Endothelial cell (in vitro differentiated cells): ENCODE measurements at places on chromosomes 5 and 9.
A peak's percentile ranks its signal among the peaks of the same experiment; 100 is the strongest.

GRCh38 chr5:112445626-112446350 is 26.7 kb upstream of the EPB41L4A start:
- no peak for DNase-seq

- no peak for DNase-seq
Observed at GRCh38 chr5:58924306-58924705, 341.4 kb downstream of the RAB3C start.

GRCh38 chr9:109182940-109183798 is 16.1 kb upstream of the FRRS1L start:
- peak; percentile 59 for DNase-seq

DNA sequence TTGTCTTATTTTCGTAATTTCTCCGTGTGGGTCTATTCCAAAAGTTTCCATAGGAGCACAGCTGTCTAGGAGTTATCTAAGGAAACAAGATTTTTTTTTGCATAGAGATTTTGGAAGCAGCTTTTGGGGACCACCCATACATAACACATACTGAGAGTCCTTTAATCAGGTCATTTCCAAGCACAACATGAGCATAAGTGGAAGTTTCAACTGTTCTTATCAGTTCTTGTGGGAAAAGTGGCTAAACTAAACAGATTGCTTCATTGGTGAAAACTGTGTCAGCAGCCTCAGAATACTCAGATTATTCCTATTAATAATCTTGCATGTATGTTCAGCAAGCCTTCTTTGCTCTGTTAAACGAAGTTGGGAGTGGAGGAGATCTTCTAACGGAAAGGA is 153.6 kb upstream of the TYRP1 start:
- no peak for DNase-seq

GRCh38 chr5:87354496-87354895 is 58.2 kb downstream of the CCNH start:
- DNase-seq: no peak

DNA sequence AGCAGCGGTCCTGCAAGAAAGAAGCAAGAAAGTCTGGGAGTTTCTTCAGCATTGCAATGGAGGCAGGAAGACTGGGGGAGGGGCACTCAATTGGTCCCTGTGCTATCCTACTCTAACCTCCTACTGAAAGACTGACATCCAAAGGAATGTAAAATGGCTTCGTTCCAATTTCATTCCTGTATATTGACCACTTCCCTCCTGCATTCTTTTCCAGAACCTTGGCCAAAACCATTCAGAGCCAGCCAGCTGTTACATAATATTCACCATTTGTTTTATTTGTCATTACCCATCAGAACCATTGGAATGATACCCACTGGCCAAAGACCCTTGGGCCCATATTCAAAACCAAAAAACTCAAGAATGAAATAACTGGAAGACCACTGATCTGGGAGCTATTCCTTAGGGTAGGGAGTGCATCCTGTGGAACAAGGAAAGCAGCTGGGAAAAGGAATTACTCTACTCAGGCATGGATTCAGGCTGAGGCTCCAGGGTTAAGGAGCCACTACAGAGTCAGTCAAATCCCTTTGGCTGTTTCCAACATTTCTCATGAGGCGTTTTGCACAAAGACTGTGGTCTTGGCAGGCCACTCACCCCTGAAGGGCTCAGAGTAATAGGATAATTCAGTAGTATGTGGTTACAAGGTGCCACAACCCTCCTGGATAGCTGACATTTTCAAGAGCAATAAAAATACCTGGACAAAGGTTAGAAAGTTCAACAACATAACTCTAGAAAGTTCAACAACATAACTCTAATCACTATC is 148.7 kb upstream of the SLC1A3 start:
- DNase-seq: no peak

- DNase-seq: no peak
Observed at GRCh38 chr9:90044710-90045151, 439.9 kb downstream of the GADD45G start.

DNA sequence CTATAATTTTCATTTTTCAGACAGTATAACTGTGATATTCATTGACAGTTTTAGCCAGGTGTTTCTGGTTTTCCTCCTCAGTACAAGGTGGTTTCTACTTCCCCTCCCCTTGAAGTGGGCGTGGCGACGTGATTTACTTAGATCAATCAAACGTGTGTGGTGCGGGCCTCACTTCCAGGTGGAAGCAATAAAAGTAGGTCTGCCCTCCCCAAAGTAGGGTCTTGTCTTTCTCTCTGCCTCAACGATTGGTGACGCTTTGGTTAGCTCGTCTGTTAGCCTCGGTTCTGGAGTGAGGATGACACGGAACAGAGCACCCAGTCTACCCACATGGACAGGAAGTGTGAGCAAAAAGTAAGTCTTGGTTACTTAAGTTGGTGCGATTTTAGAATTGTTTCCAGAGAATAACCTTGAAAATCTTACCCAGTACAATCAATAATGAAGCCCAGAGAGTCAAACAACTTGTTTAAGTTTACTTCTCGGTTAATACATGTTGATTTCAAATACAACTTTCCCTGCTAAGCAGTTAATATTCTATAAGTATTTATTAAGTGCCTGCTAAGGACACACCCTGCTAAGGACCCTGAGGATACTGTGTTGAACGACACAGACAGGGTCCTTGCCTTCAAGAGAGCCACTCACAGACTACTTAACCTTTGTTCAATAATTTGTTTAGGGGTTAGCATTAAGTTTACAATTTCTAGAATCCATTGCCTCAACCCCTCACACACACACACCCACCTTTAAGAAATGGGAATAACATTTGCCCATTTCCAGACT is 48.4 kb downstream of the COX7C start:
- DNase-seq: no peak

- no peak for DNase-seq
Observed at GRCh38 chr5:81290146-81290545, 11.2 kb upstream of the ZCCHC9 start.

DNA sequence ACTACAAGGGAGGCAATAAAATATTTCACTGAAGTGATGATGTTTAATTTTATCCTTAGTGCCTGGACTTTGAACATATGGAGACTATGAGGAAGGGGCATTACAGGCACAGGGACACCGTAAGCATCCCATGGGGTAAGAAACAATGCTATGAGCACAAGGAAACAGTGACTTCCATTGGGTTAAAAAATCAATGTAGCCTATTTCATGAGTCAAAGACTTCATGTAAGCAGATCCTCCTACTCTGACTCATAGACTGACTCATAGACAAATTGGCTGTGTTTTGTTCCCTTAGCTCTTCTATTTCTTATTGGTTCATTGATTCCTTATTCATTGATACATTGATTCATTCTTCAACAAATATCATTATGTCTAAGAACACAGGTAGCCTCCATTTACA is 351.0 kb downstream of the PRELID2 start:
- DNase-seq: no peak

DNA sequence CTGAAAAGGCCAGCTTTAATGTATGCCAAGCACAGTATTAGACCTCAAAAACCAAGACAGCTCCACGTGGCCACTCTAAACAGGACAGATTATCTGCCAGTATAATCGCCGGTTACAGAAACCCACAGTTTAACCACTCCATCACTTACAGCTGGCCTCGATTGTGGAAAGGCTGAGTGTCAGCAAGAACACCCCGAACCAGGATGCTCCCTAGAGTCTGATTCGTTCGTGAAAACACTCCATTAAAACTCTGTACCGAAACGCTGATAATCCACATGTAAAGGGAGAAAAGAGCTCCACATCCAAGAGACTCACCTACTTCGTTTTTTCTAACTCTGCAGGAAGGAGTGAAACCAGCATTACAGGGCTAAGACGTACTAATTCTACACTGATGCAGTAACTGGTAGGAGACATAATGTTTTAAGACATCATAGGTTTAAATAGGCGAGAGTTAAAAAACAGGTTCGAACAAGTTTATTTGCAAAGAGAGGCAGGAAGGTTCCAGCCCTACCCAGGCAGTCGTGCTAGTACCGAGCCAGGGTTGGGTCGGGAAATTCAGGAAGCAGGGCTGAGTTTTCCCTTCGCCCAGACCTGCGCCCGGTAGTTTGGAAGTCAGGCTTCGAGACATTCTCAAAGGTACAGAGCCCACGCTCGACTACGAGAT is 949 bp downstream of the SERINC5 start:
- DNase-seq: no peak

DNA sequence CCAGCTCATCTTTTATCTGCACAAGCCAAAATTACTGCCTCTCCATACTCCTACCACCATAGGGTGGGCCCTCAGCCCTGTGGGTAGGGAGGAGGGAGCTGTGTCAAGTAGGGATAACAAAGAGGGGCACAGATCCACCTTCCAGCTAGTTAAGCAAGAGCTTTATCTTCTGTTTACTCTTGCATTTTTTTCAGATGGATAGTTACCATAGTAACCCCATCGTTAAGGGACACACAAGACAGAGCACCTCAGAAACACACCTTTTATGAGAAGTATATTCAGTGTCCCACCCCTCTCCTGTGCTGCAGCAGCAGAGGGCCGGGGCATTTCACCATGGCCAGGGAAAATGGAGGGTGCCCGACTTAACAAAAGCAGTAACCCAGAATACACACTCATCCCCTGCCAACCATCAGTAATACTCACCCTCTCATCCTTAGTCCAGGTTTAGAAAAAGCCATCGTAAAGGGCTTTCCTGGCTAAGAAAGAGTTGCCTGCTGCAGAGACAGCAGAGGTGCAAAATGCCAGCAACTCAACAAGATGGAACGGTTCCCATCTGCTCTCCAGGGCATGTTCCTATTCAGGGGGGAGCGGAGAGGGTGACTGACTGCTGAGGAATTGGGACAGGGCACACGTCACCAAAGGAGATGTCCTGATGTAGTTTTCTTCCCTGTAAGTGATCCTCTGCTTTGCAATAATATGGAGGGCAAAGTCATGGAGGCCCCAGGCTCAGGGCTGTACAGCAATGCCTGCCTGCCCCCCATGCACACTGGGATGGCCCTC is 25.1 kb downstream of the MACROH2A1 start:
- no peak for DNase-seq

GRCh38 chr5:176436656-176437055 is 11.5 kb upstream of the FAF2 start:
- DNase-seq: no peak

DNA sequence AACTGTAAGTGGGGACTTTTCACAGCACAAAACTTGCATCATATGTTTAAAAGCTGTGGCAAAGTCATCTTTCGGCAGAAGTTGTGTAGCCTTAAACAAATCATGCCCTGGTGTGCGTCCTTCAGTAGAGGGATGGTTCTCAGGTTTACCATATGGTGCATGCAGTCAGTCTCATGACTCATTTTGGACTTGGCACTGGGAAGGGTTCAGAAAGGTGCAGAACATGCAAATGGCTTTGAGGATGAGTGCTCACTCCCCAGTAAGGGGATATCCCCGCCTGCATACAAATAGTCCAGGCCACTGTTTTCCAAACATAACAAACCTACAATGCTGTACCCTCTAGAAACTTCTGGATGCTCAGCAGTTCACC is 260.3 kb downstream of the NDUFS4 start:
- DNase-seq: no peak

GRCh38 chr9:136247947-136248637 is 2.5 kb upstream of the QSOX2 start:
- DNase-seq: no peak

DNA sequence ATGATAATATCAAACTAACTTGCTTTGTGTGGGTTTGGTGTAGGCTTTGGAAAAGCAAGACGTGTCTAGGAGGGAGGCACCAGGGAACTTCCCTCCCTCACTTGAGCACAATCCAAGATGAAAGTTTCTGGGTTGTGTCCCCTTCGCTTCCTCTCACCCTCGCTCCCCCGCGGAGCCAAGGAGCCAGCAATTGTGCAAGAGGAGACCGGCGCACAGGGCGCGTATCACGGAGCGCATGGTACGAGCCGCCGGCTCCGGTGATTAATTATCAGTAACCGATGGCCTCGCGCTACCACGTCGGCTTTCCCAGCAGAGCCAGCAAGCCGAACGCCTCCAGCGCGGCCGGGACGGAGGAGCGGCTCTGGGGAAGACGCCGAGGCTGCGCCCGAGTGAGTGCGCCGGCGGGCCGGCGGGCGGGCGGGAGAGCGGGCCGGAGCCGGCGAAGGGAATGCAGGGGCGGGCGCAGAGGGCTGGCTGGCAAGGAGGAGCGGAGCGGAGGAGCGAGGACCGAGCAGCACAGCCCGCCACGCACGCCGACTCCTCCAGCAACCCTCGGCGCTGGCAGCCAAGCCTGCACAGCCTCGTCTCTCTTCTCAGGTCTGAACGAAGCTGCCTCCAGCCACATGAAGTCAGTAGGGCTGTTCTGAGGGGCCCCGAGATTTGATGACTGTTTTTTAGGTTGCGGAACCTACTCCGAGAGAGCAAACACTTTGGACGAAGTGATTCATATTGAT is 143.6 kb downstream of the BNC2 start:
- DNase-seq: peak; percentile 82

GRCh38 chr5:989961-990530 is 18.6 kb upstream of the NKD2 start:
- peak; percentile 73 for DNase-seq

GRCh38 chr5:131096774-131097710 is 68.0 kb downstream of the HINT1 start:
- no peak for DNase-seq

DNA sequence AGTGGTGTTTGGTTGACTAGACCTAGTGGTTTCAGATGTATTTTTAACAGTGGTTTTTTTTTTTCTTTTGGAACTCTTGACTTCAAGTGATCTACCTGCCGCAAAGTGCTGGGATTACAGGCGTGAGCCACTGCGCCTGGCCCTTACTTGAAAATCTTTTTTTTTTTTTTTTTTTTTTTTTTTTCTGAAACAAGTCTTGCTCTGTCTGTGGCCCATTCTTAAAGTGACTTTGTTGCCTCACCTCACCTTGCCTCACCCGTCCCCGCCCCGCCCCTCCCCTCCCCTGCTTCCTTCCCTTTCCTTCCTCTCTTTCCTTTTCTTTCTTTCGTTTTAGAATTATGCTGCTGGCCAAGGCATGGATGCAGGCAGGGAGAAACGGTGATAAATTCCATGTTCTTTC is 26.0 kb downstream of the GPBP1 start:
- DNase-seq: no peak

DNA sequence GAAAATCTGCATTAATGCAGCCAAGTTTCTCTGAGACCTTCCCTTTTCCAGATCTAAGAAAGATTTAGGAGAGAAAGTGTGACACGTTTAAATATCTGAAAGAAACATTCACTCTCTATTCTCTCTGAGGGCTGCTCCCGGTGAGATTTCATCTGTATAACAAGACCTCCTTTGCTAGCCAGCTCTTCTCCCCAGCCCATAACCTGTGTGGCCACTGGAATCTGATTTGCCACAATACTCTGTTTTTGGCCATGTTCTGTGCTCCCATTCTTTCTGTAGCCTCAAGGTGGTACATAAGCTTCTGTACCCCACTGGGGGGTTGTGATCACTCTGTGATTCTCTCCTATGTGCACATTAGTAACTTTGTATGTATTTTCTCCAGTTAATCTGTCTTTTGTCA is 291.0 kb upstream of the SEMA6A start:
- no peak for DNase-seq

DNA sequence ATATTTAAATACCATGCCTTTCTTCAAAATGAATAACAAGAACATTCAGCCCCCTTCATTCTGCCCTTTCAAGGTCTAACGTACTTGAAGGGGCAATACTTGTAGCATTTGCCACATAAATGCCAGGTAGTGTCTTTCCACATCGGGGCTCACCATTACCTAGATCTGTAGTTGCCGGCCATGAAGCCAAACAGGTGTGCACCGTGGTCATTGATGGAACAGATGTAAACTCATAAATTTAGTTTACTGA is 193.0 kb downstream of the CD180 start:
- no peak for DNase-seq

- no peak for DNase-seq
Observed at GRCh38 chr9:87206064-87206661, 258.9 kb upstream of the GAS1 start.
